ENCODE measurements at places on chromosomes 6 and 20.

GRCh38 chr20:51959066-51959542, 156.8 kb upstream of the SALL4 start:
- DNase-seq = no peak

DNA sequence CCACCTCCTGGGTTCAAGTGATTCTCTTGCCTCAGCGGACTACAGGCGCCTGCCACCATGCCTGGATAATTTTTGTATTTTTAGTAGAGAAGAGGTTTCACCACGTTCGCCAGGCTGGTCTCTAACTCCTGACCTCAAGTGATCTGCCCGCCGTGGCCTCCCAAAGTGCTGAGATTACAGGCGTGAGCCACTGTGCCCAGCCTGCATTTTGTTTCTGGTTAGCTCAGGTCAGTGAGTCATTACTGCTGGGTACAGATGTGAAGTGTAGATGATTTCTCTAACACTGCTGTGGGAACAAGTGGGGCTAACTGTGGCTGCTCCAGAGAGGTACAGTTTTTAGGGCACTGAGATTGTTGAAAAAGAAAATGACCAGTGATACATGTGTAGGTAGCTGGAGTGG, 188.6 kb downstream of the PRL start:
- no peak for DNase-seq

DNA sequence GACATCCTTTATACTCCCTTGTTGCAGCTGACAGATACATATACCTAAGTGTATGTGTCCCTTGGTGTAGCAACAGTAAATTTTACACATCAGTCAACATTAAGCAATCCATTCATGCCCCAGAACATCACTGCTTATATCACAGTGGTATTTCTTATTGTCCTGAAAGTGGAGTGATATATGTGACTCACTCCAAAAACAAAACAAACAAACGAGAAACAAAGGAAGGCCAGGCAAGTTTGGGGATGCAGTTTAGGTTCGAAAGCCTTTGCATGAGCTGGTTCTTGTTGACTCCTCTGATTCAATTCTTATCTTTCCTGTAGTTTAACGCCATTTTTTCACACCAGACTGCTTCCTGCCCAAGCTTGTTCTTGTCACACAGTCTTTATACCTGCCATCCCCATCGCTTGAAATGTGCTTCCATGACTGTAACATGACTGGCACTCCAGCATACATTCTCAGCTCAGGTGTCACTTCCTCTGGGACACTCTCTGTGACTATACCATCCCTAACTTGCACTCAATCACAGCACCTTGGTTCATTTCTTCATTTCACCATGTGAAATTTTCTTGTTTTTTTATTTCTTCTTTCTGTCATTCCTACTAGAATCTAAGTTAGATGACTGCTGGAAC, 125.0 kb upstream of the TSHZ2 start:
- no peak for DNase-seq

- no peak for DNase-seq
Observed at GRCh38 chr6:18147160-18147559, 7.7 kb downstream of the TPMT start.
